Vagina (tissue), 2 donors: ENCODE measurements at places on chromosomes 16 and 17.

- DNase-seq: no peak
Measured at GRCh38 chr17:50642071-50642721, 7.5 kb downstream of the ABCC3 start.

- no peak for DNase-seq
Measured at GRCh38 chr17:57557416-57557815, 187.7 kb downstream of the CCDC182 start.

DNA sequence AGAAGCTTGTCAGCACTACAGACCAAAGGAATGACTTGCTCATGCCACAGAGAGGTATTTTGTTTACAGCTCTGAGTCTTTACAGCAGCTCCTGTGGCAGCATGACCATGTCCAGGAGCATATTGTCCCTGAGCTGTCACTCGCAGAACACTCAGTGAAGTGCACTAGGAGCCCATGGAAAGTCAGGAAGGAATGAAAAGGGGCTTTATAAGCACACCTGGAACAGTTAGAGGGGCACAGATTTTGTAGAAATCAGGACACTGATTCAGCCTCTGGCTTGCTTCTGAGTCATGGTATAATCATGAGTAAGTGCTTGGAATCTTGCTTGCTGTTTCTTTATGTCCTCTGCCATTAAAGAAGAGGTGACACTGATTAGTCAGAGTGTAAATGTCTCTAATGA lies 41.0 kb downstream of the TADA2A start:
- no peak for DNase-seq

DNA sequence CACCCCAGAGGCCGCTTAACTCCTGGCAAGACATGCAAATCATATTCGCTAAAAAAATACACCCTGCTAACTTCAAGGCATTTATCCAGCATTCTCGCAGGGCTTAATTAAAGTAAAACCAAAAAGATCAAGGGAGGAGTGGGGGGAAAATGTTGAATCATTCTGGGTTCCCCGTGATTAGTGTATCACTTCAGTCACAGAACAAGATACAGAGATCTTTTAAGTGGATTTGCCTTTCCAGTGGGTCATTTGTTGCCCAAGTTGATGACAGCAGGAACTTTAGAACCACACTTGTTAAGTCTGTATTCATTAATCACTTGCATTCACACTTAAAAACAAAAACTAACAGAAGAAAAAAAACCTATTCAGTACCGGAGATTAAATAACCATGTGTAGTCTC lies 17.3 kb downstream of the CRYBA1 start:
- no peak for DNase-seq

DNA sequence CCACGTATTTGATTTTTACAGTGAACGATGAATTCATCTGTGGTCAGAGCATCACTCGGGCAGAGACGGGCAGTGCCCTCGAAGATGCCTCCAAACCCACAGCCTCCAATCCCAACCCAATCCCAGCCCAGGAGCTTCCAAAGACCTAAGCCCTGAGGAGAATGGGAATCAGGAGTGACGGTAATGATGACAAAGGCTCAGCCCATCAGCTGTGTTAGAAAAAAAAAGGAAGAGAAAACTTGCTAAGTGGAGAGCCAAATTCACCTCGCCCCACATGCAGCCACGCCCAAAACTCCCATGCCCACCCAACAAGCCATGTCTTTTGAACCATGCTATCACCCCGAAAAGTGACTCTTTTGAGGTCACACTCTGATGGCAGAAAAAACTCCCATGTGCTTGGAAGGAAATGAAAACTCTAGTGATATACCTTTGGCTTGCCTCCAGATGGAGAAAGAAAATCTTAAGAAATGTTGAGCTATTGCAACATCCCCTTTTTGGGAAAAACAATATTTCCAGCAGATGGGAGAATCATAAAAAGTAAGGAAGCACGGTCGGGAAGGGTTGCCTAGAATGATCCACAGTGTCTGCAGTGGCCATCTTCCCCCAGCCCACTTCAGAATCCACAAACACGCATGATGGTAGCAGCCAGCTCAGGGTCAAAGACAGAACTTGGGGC lies 37.7 kb downstream of the XYLT1 start:
- DNase-seq: no peak
